ENCODE measurements at places on chromosomes 2 and 18.

DNA sequence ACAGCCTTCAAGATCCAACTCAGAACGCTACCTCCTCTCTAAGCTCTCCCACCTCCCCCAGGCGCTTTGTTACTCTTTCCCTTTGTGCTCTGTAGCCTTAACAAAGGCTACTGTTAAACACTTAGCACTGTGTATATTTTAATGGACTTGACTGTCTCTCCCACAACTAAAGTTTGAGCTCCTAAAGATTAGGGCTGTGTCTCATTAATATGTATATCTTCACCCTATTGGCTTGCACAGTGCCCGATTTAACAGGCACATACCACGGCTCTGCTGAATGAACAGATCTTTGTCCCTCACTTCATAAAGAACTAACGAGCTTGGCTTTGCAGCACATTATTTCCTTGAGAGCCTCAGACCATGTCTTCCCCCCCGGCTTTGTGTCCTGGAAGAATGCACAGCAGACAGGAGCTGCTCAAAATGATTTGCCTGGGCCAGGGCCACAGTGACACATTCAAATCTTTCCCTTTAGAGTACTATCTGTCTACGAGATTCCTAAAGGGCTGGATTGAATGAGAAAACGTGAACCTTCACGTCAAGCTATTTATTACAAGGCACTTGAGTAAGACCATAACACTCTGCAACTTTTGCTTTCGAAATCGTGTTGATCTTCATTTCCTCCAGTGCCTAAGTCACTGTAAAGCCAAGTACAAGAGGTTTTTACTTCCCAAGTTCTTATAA lies 22.1 kb downstream of the ABHD3 start:
- DNase-seq: peak; percentile 34

DNA sequence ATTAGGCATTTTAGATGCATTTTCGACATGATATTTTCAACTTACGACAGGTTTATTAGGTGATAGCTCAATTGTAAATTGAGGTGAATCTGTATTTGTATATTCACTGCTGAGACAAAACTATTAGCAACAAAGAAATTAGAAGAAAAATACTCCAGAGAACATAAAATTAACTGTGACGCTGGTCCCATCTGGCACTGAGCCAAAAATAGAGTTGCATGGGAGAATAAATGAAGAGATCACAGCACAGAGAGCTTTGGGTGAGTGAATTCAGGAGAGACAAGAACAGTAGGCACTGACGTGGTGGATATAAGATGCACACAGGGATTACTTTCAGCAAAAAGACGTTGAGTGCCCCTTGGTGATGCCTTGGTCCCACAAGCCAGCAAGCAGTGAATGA lies 306.2 kb upstream of the RAB6C start:
- no peak for DNase-seq

GRCh38 chr18:634551-635045 lies 22.9 kb upstream of the TYMS start:
- DNase-seq: no peak

DNA sequence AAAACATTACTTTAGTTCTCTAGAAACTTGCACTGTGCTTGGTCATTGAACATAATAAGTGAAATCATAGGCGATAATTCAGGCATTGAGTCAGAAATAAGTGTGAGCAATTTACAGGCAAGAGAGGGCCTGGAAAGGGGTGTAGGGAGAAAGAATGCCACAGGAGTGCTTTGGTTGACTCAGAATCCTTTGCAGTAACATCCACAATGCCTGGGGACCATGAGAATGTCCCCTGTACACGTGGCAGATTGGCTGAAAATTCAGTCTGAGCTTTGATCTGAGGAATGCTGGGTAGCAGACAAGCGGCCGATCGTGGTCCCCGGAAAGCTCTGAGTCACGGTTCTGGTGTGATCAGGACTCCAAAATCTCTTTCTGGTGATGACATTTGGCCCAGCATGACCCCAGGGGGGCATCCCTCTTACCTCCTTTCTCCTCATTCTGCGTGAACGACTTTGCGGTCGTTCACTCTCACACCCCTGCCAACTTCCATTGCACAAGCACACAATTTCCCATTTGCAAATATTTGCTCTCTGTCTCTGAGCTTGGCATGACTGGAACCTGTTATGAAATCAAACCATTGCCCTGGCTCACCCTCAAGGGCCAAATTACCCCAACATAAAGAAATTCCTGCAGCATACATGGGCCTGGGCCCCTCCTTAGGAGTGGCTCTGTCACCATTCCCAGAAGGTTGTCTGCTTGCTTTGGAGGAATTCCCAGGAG lies 305.0 kb upstream of the EPAS1 start:
- no peak for DNase-seq

- no peak for DNase-seq
Measured at GRCh38 chr18:55245211-55245614, 286.0 kb upstream of the CCDC68 start.
